ENCODE measurements at places on chromosomes 6 and 20.

DNA sequence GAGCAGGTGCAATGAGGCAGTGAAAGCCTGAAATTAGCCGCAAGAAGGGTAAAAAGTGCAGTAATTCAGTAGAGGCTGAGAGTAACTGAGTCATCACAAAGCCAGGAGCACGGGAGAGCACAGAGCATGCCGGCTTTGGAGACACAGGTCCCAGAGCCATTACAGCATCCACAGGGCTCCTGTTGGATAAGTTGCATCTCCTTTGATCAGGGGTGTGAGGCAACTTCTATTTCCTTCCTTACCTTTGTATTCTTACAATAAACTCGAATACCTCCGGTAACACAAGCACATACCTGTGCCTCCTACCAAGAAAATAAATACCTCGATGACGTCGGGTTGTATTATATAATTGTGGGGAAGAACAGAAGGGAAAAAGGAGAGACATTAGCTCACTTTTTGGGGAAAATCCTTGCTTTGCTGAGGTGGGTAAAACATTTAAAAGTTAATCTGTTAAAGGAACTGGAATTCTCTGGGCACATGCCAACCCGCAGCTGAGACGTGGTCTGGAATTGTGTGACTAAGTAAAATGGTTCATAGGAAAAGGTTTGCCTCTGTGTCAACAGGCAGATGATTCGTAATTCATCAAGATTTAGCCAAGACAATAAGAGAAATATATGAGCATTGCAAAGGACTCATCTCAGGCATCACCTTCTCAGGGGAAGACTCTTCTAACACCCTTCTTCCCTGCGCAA lies 360.7 kb upstream of the ZFP64 start:
- no peak for DNase-seq

DNA sequence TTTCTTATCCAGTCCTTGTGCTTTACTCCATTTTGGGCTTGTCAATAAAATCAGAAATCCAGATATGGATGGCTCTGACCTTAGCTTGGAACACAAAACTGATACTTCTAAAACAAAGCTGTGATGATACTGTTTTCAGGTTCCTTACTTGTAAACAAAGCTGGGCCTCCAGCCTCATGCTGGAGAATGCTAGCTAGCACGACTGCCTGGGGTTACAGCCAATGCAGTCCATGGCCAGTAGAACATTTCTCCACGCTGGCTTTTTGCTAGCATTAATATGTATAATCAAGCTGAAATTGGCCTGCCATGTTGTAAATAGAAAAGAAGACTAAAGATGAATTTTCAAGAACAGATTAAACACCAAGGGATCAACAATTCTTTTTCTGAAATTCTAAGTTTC lies 63.9 kb downstream of the MTHFD1L start:
- no peak for DNase-seq

- no peak for DNase-seq
These were observed 21.5 kb upstream of the TAF4 start for GRCh38 chr20:62087227-62087626.

- DNase-seq = no peak
These were observed 398.7 kb upstream of the MARCKS start for GRCh38 chr6:113458368-113459010.

- DNase-seq = no peak
These were observed 39.4 kb upstream of the PHACTR3 start for GRCh38 chr20:59564943-59565342.

- no peak for DNase-seq
These were observed 33.9 kb upstream of the MRGBP start for GRCh38 chr20:62762376-62762775.

GRCh38 chr6:36028877-36029324 lies 1.3 kb downstream of the MAPK14 start:
- peak; percentile 58 for DNase-seq

GRCh38 chr20:17369506-17369905 lies 142.7 kb downstream of the PCSK2 start:
- DNase-seq = no peak

- DNase-seq = no peak
These were observed 8.1 kb downstream of the NEDD9 start for GRCh38 chr6:11224252-11224965.

GRCh38 chr6:3350252-3350796 lies 91.6 kb downstream of the PSMG4 start:
- no peak for DNase-seq

DNA sequence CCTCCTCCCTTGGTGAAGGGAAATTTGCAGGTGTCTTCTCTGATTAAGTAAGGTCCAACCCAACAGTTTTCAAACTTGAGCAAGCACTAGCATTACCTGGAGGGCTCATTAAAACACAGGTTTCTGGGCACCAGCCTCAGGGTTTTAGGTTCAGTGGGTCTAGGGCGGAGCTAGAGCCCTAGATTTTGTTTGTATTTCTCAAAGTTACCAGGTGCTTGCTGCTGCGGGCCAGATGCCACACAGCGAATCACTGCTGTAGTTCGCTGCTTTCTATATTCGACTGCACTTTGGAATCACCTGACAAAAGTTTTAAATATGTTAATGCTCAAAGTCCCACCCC lies 869 bp downstream of the COL21A1 start:
- DNase-seq = no peak

DNA sequence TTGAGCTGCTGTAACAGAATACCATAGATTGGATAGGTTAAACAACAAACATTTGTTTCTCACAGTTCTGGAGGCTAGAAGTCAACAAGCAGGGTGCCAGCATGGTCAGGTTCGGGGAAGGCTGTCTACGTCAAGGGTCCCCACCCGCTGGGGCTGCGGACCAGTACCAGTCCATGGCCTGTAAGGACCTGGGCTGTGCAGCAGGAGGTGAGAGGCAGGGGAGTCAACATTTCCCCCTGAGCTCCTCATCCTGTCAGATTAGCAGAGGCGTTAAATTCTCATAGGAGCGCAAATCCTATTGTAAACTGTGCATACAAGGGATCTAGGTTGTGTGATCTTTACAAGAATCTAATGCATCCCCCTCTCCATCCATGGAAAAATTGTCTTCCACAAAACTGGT lies 3.8 kb downstream of the ADGB start:
- DNase-seq = no peak

DNA sequence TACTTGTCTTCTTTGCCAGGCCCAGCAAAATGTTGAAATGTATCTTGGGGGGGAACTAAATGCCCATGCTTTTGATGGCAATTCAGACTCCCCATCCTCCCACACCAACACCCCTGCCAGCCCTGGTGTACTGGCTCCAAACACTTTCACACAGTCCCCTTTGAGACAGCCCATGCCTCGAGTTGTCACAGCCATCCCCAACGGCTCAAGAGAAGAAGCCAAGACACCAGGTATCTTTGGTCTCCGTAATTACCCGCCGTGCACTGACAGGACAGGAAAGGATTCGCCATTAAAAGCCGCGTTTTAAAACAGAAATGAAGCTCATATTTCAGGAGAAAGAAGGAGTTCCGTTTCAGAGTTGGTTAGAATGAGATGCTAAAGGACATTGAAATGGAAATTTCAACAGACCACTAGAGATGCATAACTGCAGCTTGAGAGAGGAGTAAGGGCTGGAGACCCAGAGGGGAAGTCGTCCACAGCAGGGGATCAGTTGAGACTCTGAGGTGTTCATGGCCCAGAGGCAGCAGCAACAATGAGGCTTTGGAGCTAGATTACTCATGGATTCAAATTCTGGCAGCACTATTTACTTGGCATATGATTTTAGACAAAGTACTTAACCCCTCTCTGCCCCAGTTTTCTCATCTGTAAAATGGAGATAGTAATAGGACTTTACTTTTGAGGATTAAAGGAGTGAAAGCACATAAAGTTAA lies 63.5 kb upstream of the ADGRF1 start:
- DNase-seq = no peak

GRCh38 chr6:40877362-40877761 lies 161.7 kb downstream of the UNC5CL start:
- DNase-seq = peak; percentile 1

DNA sequence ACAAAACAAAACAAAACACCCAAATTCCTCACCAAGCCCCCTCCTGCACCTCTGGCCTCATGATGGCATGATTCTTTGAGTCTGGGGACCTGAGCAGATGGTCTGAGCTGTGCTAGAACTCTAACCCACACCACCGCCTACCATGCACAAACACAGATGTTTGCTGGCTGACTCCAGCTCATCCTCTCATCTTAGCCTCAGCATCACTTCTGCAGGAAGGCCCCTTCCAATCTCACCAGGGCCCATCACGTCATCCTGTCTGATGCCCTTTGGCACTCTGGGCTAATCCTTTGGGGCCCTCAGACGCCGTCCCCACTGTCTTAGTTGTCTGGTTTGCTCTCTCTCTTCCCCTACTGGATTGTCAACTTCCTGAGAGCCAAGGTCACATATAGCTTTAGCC lies 85.8 kb downstream of the PHACTR3 start:
- DNase-seq = no peak

DNA sequence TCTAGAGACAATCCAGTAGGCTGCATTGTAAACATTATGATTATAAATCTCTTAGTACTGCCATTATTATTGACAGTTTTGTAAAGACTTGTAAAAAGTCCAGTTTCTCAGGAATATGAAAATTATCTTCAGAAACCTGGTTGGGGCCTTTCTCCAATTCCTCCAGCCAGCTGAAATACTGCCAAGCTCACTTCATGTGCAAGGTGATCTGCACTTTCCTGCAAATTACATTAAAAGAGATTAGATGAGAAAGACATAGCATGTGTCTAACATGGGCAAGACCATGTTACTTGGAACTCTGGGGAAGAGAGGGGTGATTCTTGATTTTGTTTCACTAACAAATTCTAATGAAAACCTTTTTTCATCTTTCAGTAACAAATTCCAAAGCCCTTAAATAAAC lies 24.0 kb downstream of the PGM3 start:
- DNase-seq = no peak

DNA sequence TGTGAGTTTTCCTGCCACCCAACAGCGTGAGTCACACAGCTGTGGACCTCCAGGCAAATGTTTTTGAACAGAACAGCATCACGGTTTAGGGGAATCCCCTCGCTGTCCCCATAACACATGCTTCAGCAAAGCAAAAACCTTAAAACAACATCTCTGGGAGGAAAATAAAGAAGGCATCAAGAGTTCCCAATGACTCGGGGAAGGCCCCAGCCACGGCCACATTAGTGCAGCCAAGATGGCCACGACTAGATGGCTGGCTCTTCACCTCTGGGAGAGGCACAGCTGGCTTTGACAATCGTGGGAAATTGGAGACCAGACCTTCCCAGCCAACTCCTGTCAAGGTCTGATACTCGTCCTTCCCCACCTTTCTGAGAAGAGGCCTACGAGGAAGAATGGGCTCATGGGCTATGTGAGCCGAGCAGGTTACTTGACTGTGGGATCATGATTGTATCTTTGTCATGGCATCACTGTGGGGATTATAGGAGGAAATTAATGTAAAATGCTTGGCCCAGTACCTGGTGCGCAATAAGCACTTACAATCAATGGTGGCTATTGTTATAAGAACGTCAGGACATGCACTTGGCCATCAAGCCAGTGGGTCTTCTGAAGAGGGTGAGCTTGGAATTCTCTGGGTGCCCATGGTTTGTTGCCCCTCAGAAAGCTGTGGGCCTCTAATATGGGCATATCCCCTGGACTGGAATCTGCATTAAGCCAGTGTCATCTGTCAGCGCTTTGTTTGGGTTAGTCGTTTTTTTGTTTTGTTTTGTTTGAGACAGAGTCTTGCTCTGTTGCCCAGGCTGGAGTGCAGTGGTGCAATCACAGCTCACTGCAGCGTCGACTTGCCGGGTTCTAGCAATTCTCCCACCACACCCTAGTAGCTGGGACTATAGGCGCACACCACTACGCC lies 43.6 kb downstream of the FGD2 start:
- peak; percentile 46 for DNase-seq

GRCh38 chr6:14089224-14089623 lies 28.3 kb upstream of the CD83 start:
- DNase-seq = no peak

DNA sequence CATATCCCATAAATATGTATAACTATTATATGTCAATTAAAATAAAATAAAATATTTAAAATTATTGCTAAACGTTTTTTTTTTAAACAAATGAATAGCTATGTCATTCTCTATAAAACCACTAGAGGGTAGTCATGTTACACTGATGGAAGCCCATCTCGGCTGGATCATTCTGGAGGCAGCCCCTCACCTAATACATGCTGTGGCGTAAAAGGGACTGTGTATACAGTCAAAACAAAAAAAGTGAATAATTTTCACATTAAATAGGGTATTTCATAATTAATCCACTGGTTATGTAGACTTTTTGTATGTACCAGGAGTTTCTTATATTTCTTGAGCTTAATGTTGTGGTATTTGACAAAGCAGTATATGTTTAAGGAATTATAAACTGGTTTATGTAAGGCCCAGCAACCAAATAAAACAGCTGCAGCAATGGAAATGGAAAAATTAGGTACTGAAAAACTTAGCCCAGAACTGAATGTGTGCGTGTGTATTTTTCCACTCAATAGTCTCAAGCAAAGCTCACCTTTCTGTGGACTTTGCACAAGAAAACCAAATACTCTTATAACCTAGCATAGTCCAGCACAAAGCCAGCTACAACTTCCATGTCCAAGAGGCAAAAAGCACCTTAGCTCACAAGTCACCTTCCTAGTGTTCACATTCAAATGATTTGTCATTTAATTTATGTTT lies 81.7 kb downstream of the COL9A1 start:
- DNase-seq = no peak

GRCh38 chr6:65350530-65350929 lies 356.5 kb downstream of the EYS start:
- no peak for DNase-seq

GRCh38 chr6:3415082-3415453 lies 41.8 kb downstream of the SLC22A23 start:
- DNase-seq = no peak

GRCh38 chr6:17281100-17281496 lies at the start of gene RBM24:
Gene RBM24 (plus strand): TSS chr6:17281361. CDS start chr6:17281582, 221 bp downstream.
- no peak for DNase-seq

- no peak for DNase-seq
These were observed 68.7 kb upstream of the TAB2 start for GRCh38 chr6:149248693-149249369.

- no peak for DNase-seq
These were observed 929.6 kb downstream of the C6orf118 start for GRCh38 chr6:164379795-164380194.

DNA sequence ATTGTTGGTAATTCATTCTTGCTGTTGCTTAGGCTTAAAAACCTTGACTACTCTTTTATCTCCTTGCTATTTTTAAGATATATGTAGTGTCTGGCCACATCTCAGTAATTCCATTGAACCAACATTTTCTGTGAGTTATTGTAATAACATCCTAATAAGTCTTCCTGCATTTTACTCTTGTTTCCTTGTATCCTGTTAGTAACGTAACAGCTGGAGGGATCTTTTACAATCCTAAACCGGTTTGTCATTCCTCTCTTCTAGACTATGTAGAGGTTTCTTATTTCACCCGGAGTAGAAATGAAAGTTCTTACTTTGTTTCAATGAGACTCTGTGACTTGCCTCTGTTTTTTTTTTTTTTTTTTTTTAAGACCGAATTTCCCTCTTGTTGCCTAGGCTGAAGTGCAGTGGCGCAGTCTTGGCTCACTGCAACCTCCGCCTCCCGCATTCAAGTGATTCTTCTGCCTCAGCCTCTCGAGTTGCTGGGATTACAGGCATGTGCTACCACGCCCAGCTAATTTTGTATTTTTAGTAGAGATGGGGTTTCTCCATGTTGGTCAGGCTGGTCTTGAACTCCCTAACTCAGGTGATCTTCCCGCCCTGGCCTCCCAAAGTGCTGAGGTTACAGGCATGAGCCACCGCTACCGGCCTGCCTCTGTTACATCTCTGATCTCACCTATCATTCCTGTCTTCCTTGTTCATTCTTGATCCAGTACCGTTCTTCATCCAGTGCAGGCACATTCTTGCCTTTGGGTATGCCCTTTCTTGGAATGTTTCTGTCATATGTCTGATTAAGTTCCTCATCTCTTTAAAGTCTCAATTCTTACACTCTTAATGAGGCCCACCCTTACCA lies 44.7 kb downstream of the NCOA3 start:
- no peak for DNase-seq

GRCh38 chr6:161745594-161746141 lies 471.8 kb upstream of the AGPAT4 start:
- no peak for DNase-seq
